ENCODE measurements at places on chromosomes 16 and 17.

DNA sequence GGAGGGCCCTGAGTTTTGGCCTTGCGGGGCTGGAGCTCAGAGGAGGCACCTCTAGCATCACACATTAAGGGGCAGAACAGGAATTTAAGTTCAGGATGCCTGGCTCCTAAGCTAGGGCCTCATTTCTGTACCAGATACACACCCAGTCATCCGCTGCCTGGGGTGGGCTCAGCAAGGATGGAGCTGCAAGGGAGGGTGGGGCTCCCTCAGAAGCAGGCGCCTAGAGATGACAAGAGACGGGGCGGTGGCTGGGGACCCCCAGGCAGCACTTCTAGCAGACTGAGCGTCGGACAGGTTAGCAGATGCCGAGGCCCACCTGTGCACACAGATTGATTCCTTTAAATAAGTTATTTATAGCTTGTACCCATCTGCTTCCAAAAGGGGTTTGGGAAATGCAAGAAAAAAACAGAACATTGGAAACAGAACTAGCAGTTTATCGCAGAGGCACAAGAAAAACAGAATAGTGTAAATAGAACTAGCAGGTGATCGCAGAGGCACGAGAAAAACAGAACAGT lies 47.6 kb upstream of the CBFA2T3 start:
- DNase-seq: no peak

GRCh38 chr16:10522966-10523365 lies 57.4 kb downstream of the EMP2 start:
- no peak for DNase-seq

DNA sequence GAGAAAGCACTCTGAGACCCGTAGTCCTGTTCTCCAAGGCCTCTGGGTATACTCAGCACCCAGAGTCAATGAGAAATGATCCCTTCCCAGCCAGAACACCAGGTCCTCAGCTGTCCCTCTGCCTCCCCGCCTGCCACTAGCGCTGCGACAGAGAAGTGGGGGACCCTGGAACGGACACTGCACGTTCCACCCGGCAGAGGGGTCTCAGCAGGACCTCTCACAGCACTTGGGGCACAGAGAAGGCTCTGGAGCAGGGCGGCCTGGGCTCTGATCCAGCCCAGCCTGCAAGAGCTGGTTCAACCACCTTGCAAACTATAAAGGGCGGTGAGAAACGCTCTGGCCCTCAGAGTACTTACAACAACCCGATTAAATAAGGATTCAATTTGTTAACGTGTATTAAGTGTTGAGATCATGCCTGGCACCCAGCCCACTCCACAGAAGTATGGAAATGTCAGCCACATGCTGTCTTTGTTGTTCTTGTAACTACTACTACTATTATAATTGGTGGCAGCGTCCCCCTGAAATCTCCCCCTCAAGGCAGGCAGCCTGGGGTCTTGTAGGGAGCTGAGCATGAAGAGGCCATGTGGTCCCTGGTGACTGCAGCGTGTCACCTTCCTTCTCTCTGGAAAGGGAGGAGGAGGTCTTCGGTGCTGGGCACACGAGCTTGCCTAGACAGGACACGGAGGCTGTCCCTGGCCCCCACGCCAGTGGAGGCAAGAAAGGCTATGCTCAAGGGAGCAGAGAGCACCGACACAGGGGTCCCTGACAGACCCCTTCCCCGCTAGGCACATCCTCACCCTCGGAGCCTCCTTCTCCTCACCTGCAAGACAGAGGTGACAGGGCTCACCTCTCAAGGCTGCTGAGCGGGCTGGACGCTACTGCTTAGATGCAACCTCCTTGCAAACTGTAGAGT lies 2.4 kb downstream of the OSGIN1 start:
- no peak for DNase-seq

DNA sequence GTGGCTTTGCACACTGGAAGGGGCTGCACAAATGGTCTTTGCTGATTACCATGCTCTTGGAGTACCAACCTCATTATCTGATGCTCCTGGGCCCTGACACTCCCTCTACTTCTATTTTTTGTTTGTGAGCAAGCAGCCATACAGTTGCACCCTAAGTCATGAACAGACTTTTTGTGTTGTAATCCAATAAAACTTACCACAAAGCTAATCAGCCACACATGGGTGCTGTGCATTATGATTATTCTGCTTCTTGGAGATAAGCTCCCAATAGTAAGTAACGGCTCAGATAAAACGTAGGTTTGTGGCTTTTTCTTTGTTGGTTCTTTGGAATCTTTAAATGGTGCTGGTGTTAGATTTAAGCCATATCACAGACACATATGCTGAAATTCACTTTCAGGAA lies 76.2 kb downstream of the CCT6B start:
- no peak for DNase-seq

DNA sequence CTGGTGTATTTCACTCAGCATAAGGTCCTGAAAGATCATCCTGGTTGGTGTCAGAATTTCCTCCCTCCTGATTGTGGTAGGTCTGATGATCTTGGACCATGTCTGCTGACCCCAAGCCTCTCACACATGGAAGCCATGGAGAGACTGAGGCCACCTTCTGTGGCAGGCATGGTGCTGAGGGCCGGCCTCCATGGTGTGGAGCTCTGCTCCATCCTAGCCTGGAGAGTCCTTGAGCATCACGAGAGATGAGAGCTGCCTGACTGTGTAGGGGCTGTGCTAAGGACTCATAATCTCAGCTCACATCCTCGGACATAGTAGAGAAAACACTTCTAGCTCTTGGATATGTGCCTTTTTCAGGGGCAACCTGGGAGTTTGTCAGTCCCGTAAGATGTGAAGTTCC lies 40.6 kb downstream of the MPRIP start:
- no peak for DNase-seq

GRCh38 chr16:1398826-1399581 lies 15.5 kb downstream of the UNKL start:
- DNase-seq: no peak

DNA sequence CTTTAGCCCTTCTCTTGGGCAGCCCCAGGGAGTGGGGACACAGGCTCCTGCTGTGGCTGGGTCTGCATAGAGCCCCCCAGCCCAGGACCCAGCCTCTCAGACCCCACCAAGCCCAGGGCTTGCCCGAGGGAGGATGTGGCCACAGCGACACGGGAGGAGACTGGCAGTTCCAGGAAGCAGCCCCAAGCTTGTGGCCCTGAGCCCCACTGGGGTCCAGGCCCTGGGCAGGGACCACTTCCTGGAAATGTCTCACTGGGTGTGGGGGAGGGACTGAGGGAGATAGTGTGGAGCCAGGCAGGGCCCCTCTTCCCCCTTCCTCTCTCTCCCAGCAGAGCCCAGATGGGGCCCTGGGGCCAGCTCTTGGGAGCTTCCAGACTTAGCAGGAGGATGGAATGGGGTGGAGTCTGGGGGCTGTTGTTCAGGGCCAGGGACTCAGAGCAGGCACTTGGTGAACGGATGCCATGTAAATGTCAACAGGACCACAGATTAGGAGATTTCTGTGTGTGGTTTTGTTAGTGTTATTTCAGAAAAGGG lies 35.3 kb downstream of the ADGRG5 start:
- no peak for DNase-seq

- DNase-seq: no peak
These were observed 9.1 kb upstream of the CRISPLD2 start for GRCh38 chr16:84810518-84811273.

- DNase-seq: no peak
These were observed 590.6 kb downstream of the MAF start for GRCh38 chr16:79009896-79010295.

- no peak for DNase-seq
These were observed at the start of gene CHRNB1 for GRCh38 chr17:7444682-7445618. CHRNB1 (plus strand) TSS chr17:7445061; CDS start chr17:7445128, 67 bp downstream.

- no peak for DNase-seq
These were observed 31.3 kb downstream of the ZNF423 start for GRCh38 chr16:49824593-49824992.

GRCh38 chr17:51733166-51733565 lies 425.3 kb downstream of the CA10 start:
- no peak for DNase-seq

- no peak for DNase-seq
These were observed 2.6 kb downstream of the FZD2 start for GRCh38 chr17:44559634-44560554.

DNA sequence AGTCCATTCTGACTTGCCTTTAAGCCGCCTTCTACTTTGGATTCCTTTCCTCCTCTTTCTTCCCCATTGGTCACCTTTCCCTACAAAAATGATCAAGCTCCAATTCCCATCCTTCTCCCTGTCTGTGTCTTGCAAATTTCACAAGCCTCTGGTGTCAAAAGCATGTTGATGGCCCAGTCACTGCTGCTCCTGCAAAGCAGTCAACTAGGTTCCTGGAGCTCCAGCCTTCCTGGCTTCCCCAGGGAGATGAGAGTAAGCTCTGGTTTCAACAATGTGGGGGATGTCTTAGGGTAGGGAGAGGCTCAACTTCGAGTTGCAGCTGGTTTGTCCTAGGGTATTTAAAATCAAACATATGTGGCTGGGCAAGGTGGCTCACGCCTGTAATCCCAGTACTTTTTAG lies 36.1 kb upstream of the HELZ start:
- DNase-seq: no peak

DNA sequence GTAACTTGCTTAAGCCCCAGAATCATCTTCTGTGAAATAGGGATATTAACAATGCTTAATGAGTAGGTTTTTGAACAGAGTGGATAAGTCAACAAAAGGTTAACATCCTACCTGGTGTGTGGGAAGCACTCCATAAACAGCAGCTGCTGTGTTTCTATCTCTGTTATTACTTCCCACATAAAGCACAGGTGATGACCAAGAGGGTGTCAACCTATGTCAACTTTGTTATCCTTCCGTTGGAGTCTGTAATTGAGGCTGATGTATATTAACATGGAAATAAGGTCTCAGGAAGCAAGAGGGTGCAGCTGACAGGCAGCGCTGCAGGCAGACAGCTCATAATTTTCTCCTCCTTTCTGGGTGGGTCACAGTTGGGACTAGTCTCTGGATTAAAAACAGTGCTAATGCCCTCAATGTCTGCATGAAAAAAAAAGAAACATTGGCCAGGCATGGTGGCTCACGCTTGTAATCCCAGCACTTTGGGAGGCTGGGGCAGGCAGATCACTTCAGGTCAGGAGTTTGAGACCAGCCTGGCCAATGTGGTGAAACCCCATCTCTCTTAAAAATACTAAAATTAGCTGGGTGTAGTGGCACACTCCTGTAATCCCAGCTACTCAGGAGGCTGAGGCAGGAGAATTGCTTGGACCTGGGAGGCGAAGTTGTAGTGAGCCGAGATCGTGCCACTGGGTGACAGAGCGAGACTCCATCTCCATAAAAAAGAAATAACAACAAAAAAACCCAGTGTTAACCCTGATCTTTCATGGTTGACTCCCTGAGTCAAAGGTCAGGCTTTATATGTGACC lies 269.6 kb downstream of the SNX29 start:
- no peak for DNase-seq

GRCh38 chr17:7237761-7238419 lies 1.4 kb downstream of the PHF23 start:
- peak; percentile 71 for DNase-seq

DNA sequence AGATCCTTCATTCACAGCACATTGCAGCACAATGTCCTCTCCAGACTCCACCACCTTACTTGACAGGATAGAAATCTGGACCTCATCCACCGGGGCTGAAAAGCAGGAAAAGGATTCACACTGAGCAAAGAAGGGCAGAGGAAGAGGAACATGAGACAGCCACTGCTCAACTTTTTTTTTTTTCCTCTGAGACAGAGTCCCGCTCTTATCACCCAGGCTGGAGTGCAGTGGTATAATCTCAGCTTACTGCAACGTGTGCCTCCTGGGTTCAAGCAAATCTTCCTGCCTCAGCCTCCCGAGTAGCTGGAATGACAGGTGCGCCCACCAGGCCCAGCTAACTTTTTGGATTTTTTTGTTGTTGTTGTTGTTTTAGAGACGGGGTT lies 34.4 kb downstream of the PECAM1 start:
- DNase-seq: no peak

DNA sequence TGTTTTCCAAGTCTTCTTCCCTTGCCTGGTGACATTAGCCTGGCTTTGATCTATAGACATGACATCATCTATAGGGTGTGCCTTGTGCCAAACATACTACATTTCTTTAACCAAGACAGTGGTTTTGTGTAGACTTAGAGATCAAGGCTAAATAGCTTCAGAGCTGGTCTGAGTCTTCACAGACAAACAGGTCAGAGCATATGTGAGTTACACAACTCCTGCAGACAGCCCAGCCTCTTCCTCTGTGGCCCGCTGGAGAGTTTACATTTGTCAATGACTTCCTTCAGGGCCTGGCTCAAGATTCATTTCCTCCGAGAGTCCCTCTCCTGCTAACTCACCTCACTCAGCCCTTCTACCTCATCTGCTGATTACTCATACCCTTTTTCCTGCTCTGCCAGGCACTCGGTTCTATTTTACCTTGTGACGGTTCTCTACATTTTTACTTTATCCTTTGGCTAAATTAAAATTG lies 73.1 kb upstream of the TANC2 start:
- no peak for DNase-seq

- no peak for DNase-seq
These were observed 22.0 kb upstream of the FLCN start for GRCh38 chr17:17258998-17259397.

- no peak for DNase-seq
These were observed 2.5 kb downstream of the TK1 start for GRCh38 chr17:78184351-78184750.

- no peak for DNase-seq
These were observed 19.5 kb downstream of the BCL7C start for GRCh38 chr16:30874244-30874820.

DNA sequence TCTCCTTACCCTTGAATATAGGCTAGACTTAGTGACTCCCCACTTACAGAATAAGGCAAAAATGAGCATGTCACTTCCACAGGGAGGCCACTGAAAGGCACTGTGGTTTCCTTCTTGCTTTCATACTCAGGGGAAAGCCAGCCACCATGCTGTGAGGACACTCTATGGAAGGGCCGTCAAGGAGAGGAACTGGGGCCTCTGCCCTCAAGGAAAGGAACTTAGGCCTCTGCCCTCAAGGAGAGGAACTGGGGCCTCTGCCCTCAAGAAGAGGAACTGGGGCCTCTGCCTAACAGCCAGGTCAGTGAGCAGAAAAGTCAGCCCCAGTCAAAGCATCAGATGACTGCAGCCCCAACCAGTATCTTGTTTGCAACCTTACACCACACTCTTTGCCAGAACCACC lies 30.1 kb downstream of the VPS35 start:
- DNase-seq: peak; percentile 38

DNA sequence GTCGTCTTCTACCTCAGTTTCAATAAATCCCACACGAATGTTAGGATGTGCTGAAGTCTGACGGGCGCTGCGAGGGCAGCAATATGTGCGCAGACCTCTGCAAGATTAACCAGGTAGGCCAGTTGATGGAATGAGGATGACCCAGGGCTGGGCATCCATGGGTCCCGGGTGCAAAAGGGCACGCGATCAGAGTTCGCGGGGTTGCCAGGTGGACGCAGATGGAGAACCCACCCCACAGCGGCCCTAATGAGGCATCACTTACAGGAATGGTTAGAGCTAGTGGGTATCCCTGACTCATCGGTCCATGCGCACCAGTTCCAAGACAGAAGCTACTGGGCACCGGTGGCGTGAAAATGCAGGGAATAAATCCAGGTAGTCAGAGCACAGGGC lies 2116.0 kb downstream of the TP53TG3F start:
- no peak for DNase-seq

DNA sequence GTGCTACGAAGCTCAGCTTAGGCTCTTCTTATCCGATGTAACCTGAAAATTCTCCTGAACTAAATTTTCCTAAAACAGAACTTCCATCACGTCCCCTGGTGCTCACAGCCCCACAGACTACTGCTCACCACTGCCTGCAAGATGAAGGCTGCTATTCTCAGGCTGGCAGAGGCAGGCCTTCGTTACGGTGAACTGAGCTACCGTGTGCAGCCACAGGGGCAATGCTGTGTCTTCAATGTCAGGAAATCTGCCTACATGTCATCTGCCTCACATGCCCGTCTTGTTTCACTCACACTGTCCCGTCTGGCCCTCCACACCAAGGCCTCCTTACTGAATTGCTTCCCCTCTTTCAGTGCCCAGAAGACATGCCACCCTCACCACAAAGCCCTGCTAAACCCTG lies 15.9 kb downstream of the EMC8 start:
- DNase-seq: no peak
